ENCODE measurements at places on chromosomes 1 and 21. TPM values are rescaled to one million over a fixed set of nuclear protein-coding genes. Genes with fewer than 3 reads are reported as not detected.

Gene SAMD11
- total RNA-seq, result 0.07 TPM

Gene BRINP2
- total RNA-seq, result not detected

Gene OR2L3
- not detected for total RNA-seq

Gene TFAP2E
- total RNA-seq, result 0.07 TPM

Gene KLHDC9
- 0.60 TPM for total RNA-seq

Gene TNFAIP8L2
- 0.35 TPM for total RNA-seq

Gene CRYZL1
- 34.8 TPM for total RNA-seq

Gene CRP
- not detected for total RNA-seq

Gene CD1E
- total RNA-seq, result not detected

Gene MPC2
- 27.6 TPM for total RNA-seq

Gene DCST1
- total RNA-seq, result not detected

Gene AMY1B
- total RNA-seq, result not detected

Gene CFH
- 74.6 TPM for total RNA-seq

All from pulmonary artery endothelial cell (primary cell).